ENCODE measurements at places on chromosomes 3 and 15.

DNA sequence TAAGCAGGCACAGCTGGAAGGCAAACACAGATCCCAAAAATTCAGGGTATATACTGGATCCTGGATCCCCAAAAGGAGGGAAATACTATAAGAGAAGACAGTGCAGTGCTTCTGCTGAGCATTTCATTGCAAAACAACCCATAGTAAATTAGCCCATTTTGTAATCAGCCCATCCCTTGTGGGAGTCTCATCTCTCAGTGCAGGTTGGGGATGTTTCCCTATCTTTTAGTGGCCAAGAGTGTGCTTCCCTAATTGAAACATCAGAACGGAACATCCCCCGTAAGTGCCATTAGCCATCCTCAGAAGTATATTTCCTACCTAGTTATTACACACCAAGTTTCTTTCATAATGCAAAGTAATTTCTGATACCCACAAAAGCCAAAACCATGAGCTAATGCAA is 11.2 kb upstream of the MTMR14 start:
- no peak for DNase-seq

DNA sequence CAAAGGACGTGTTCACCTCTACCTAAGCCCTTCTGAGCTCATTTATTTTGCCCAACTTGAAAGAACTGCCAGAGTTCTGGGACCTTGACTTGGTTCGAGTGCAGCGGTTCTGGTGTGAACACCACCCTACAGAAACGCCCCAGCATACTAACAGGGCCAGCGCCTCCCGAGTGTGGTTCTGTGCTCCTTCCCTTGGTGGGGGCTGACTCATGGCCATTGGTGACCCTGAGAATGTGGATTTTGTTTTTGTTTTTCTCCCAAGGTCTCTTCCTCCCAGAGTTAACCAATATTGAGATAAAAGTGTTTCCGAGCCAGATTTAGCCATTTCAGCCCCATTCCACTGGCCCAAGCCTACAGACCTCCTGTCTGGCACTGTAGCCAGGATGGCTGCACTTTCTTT is 27.9 kb downstream of the SEMA7A start:
- DNase-seq: no peak

GRCh38 chr15:58627701-58628100 is 121.8 kb downstream of the ADAM10 start:
- DNase-seq: no peak

GRCh38 chr15:32838820-32839219 is 121.0 kb downstream of the GREM1 start:
- DNase-seq: no peak

DNA sequence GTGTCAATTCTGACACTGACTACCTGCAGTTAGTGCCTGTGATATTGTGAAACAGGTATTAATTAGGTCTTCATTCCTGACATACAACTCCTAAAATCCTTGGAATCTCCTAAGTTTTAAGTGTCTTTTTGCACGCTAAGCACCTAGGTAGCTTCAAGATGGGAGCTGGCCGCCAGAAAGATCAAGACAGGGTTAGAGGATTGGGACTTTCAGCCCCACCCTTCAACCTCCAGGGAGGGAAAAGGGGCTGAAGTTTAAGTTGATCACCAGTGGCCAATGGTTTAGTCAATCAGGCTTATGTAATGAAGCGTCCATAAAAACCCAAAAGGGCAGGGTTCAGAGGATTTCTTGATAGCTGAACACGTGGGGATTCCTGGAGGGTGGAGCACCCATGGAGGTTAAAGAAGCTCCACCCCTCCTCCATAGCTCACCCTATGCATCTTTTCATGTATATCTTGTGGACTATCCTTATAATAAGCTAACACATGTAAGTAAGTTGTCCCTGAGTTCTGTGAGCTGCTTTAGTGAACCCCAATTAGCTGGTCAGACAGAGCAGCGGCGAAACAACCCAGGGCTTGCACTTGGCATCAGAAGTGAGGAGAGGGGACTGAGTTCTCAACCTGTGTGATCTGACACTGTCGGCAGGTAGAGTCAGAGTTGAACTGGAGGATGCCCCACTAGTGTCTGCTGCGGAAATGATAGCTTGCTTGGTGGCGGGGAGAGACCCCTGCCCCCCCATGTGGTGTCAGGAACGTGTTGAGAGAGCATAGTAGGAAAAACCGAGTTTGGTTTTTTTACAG is 12.8 kb upstream of the SRP14 start:
- no peak for DNase-seq

GRCh38 chr3:19473971-19474580 is 325.8 kb downstream of the KCNH8 start:
- no peak for DNase-seq

DNA sequence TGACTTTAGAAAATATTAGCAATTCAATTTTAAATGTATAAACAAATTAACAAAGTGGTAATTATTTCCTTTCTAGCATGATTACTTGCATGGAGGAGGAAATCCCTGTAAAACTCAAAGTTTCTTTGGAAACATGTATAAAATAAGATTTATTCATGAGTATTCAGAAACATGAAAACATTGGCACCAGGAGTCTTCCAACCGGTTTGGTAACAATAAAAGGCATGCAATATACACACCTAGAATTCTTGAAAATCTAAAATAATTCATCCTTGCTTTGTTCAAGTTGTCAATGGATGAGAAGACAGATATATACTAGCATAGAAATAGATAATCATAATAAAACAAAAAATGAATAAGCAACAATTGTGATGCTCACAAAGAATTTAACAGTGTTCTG is 76.4 kb downstream of the ZPLD1 start:
- no peak for DNase-seq

DNA sequence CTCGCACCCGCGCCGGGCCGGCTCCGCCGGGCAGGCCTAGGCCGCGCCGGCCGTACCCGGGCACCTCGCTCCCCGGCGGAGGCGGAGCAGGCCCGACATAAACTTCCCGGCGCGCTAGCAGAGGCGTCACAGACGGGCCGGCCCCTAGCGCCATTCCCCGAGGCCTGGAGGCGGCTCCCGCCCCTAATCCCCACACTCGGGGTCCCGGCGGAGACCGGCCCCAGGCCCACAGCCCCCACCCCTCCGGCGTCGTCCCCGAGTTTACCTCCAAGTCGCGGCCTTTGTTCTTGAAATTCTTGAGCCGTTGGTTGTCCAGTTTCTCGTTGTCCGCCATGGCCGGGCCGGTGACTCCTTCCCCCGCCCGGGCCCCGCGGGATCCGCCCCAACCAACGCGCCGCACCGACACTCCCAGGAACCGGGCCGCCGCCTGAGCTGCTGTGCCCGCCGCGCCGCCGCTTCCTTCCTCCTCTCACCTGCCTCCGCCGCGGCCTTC is 376 bp downstream of the KPNA4 start:
- DNase-seq: no peak

DNA sequence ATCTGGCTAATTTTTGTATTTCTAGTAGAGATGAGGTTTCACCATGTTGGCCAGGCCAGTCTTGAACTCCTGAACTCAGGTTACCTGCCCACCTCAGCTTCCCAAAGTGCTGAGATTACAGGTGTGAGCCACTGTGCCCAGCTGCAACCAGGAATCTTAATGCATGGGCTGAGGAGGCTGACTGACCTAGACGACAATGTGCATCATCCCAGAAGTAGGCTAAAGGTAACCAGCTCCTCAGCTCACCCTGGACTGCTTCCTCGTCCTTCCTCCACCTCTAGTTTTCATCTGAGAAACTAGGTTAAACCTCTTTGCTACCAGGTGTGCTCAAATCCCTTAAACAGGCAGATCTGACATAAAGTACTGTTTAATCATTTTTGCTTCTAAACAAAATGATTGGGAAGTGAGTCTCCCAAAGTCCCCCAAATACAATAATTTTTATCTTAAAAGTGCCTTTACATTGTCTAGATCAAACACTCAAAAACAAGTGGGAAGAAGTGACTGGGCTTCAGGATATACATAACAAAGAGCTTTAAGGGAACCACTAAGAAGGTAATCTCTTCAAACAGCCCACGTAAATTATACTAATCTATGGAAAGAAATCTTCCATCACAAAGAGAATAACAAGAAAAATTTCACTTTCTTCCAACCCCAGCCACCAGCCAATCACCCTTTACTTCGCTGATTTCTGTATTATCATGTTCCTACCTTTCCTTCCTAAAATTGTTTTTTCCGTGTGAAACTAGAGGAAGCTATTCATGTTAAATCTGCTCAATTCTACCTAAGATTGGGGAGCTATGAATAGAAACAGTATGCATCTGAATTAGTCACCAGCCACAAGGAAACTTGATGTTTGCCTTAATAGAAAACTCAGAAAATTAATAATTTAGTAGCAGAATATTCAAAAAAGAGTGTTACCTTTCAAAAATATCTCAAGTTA is 34.7 kb downstream of the IGF2BP2 start:
- no peak for DNase-seq

- no peak for DNase-seq
Observed at GRCh38 chr3:179454887-179455286, 3.6 kb upstream of the GNB4 start.

- DNase-seq: peak; percentile 3
Observed at GRCh38 chr3:23240171-23240785, 37.2 kb downstream of the UBE2E2 start.

DNA sequence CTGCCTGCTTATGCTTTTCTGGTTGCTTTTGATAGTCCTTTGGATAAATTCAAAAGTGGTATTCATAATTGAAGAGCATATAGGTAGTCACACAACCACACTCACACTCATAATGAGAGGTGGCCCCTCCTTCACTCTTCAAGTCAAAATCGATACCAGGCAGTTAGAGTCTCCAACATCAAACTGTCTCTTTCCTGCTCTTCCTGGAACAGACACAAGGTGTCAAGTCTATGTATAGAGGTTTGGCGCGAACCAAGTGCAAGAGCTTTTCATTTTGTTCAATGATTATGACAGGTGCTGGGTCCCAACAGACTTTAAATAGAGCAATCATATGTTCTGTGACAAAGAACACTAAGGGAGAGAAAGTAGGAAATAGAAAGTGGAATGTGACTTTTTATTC is 29.9 kb upstream of the RGMA start:
- DNase-seq: no peak

DNA sequence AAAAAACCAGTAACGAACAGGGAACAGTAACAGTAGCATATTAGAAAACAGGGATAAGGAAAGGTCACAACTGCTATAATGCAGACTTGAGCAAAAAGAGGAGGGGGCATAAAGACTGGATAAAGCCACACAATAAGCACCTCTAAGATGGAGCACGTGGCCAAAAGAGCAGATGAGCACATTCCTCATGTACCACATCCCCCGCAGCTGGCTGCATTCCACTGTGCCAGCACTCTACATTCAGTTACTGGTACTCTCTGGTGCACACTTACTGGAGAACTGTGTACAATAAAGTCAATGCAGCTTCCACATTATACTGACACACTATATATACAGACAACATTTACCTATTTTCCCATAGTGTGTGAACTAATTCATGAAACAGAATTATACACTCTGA is 64.7 kb downstream of the UBE3A start:
- no peak for DNase-seq

DNA sequence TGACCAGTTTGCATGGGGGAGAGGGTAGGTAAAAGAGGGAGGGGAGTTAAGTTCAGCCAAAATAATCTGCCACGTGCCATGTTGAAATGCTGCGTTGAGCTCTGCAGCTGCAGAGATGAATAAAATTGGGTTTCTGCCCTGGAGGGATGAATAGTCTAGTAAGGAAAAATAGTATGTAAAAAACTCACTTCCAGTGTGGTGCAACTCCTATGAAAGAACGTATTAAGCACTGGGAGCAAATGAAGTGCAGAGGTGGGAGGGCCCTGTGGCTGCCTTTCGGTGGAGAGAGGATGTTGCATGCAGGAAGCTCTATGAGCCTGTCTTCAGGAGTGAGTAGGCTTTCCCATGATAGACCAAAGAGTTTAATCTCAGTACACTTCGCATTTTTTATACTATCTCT is 8.6 kb downstream of the CEP63 start:
- DNase-seq: no peak

- DNase-seq: no peak
Observed at GRCh38 chr3:53724566-53724965, 121.7 kb downstream of the CHDH start.

DNA sequence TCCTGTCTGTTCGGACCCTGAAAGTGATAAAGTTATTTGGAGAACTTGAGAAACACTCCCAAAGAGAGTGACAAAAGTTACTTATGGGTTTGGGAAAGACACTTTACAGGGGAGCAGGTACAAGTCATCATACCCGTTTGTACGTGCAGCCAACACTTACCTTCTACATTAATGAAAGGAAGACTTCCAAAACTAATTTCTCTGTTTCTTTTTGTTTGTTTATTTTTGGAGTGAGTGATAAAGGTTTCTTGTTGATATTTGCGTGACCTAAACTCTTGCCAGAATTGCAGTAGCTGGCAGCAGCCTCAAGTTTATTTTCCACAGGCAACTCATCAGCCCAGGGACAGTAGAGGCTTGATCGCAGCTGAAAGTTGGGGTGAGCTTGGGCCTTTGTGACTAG is 8.4 kb downstream of the ABHD2 start:
- no peak for DNase-seq
